ENCODE measurements at places on chromosomes 16 and 17.
A peak's percentile ranks its signal among the peaks of the same experiment; 100 is the strongest.

GRCh38 chr17:2853283-2854142 lies 57.3 kb downstream of the RAP1GAP2 start:
- DNase-seq = peak; percentile 77

DNA sequence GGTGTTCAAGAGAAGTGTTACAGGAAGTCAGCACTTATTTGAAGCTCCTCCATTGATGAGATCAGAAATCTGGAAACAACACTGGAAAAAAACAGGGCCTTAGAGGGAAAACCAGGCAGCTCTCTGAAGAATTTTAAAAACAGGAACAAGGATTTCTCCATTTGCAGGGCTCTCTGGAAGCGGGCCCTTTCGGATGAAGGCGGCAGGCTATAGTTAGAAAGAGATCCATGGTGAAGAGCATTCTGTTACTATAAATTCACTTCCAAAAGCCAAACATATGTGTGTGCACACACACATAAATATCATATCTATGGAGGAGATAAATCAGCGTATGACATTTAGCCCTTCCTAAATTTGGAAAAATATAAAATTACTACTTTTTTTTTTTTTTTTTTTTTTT lies 42.6 kb upstream of the GRIN2A start:
- no peak for DNase-seq

DNA sequence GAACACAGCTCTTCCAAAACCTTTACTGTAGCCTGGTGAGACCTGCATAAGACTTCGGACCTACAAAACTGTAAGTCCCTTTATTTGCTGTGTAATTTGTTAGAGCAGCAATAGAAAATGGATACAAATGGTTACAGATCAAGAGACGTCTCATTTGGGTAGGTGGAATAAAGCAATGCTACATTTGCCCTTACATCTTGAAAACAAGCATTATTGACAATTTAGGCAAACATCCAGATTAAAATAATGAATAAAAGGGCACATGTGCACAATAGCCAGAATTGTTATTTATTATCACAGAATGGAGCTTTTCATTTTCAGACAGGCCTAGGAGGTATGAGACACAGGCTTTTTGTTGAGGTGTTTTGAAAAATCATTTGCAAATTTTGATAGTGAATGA lies 222.2 kb upstream of the CPHXL start:
- DNase-seq = no peak

GRCh38 chr16:55091871-55092230 lies 161.2 kb downstream of the IRX5 start:
- DNase-seq = no peak

DNA sequence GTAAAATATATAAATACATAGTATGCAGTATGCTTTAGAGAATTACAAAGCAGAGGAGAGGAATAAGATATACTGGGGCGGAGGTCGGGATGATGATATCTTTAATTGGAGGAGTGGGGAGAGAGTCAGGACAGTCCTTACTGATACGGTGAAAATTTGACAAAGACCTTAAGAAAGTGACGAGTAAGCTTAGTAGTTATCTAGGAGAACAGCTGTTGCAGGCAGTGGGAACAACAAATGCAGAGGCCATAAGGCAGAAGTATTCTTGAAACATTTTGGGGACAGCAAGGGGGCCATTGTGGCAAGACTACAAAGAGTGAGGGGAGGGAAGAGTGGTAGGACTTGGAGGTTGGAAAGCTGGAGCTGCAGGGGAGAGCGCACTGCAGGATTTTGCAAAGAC lies 22.3 kb upstream of the CDC6 start:
- no peak for DNase-seq

DNA sequence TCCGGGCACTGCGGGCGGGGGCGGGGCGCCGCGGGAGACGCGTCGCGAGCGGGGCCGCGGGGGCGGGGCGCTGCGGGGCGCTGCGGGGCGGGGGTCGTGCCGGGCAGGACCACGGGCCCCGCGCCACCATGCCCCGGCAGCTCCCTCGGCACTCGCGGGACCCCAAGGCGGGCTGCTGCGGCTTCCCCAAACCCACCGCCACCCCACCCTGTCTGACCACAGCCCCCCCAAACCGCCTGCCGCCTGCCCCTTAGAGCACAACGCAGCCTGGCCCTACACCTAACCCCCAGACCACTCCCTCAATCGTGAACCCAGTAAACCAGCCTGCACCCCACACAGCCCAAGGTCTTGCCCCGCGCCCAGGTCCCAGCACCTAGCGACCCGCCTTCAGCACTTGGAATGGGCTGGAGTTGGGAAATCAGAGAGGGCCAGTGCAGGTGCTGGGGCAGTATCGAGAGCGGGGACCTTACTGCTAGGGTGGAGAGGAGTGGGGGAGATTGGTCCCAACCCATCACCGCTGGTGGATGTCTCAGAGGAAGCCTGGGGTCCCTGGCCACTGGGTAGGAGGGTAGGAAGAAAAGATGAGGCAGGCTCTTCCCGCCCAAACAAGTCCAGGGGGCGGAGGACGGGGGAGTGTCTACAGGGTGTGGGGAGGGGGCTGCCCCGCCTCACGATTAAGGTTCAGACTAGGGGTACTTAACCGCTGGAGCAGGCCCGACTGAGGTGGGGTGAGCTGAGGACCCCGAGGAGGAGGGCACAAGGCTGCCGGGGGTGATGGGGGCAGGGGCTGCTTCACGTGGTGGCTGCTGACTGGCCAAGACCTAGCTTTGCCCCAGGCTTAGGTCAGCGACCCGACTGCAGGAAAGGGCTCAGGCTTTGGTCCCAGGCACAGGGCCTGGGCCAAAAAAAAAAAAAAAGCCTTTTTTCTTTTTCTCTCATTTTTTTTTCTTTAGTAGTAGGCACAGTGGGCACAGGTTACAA lies 539 bp upstream of the VAMP2 start:
- DNase-seq = no peak

DNA sequence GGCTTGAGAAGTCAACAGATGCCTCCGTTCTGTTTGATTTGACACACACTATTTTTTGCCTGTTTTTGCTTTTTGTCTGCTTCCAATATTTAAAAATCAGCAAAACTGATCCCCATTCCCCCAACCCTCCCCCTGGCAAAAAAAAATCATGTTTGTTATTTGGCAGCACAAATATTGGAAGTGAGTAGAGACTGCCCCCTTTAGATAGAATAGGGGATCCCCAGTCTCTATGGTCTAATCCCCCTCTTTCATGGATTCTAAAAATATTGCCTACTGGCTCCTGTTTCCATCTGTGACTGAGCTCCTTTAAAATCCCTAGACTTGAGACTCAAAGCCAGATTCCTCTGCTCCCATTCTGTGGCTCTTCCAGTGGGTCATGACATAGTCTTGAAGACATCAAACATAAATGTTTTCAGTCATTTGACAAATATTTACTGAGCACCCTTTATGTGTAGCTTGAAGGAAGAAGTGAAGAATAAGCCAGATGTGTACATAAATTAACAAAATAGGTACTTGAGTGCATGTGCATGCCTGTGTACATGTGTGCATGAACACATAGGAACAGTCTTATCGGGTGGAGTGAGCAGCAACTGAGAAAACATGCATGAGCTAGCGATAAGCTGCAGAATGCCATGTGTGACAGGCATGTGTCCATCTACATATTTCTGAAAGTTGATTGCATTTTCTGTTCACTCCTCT lies 101.2 kb downstream of the SALL1 start:
- DNase-seq = no peak

- DNase-seq = no peak
Observed at GRCh38 chr16:18853694-18854093, 52.3 kb upstream of the ARL6IP1 start.

Data from astrocyte of the hippocampus (primary cell).